ENCODE measurements at places on chromosomes 16 and 17. TPM values are rescaled to one million over a fixed set of nuclear protein-coding genes. Genes with fewer than 3 reads are reported as not detected.

SLFN12L gene
- polyA plus RNA-seq, result 0.03 TPM

XYLT2 gene
- 3.2 TPM for polyA plus RNA-seq

TSPOAP1 gene
- 1.2 TPM for polyA plus RNA-seq

BCKDK gene
- 47.3 TPM for polyA plus RNA-seq

KRT33B gene
- not detected for polyA plus RNA-seq

DNA sequence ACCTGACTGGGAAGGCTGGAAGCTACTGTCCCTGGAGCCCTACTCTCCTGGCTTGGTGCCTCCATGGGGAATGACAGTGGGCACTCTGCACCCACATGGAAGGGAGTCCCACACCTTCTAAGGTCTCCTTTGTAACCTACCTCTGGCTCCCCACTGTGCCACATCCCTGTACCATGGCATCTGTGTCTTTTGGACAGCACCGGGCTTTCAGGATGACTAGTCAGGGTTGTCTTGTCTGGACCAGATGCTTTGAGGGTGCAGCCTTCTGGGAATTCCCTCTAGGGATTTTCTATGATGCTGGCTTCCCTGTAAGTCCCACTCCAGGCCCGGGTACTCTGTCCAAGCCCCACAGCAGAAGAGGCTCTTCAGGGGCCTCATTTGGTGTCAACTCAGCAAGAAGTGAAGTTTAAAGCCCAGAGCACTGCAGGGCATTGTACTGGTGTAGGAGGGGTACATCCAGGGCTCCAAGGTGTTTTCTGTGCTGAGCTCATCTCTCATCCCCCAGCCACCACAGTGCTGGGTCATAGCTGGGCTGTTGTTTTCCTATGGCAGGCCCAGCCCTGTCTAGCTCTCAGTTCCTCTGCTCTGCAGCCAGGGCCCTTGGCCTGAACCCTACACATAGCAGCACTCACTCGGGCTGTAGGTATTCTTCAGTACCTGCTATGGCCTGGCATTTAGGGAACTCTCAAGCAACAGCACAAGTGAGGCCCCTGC lies 255.3 kb downstream of the CPPED1 start:
- no peak for DNase-seq

DNA sequence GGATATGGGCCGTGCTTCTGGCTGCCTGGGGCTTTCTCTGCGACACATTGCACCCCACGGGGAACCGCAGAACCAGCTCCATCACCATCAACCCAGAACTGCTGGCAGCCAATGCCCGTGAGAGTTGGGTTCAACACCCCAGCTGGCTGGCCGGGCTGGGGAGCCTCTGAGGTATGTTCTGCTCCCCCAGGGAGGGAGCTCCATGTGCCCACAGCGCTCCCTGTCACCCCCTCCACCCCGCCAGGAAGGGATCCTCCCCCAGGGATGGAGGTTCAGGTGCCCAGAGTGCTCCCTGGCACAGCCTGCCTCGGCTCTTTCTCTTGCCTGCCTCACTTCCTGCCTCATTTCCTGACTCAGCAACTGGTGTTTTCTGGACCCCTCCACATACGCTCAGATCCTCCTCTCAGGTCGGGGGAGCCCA lies 24.2 kb upstream of the MPRIP start:
- DNase-seq, result peak; percentile 45

DNA sequence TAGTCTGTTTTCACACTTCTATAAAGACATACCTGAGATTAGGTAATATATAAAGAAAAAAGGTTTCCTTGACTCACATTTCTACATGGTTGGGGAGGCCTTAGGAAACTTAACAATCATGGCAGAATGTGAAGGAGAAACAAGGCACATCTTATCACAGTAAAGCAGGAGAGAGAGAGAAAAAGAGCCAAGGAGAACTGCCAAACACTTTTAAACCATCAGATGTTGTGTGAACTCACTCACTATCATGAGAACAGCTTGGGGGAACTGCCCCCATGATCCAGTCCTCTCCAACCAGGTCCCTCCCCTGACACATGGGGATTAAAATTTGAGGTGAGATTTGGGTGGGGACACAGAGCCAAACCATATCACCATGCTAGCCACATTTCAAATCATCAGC lies 547.9 kb downstream of the CDH13 start:
- DNase-seq, result no peak

DNA sequence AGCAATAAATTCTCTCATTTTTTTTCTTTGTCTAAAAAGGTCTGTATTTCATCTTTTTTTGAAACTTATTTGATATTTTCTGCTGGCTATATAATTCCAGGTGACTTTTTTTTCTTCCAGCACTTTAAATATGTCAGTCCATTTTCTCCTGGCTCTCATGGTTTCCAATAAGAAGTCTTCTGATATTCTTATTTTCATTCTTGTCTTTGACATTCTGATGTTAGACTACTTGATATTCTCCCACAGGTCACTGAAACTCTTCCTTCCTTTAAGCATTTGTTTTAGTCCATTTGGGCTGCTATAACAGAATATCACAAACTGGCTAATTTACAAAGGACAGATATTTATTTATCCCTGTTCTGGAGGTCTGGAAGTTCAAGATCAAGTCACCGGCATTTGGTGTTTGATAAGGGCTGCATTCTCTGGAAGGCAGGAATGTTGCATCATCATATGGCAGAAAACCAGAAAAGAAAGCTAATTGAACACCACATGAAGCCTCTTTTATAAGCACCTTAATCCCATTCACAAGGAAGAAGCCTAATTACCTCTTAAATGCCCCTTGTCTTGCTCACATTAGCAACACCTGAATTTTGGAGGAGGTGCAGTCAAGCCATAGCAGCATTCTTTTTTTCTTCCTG lies 242.1 kb upstream of the TNRC6C start:
- no peak for DNase-seq

GRCh38 chr16:89601906-89602272 lies 11.6 kb upstream of the DPEP1 start:
- no peak for DNase-seq

DNA sequence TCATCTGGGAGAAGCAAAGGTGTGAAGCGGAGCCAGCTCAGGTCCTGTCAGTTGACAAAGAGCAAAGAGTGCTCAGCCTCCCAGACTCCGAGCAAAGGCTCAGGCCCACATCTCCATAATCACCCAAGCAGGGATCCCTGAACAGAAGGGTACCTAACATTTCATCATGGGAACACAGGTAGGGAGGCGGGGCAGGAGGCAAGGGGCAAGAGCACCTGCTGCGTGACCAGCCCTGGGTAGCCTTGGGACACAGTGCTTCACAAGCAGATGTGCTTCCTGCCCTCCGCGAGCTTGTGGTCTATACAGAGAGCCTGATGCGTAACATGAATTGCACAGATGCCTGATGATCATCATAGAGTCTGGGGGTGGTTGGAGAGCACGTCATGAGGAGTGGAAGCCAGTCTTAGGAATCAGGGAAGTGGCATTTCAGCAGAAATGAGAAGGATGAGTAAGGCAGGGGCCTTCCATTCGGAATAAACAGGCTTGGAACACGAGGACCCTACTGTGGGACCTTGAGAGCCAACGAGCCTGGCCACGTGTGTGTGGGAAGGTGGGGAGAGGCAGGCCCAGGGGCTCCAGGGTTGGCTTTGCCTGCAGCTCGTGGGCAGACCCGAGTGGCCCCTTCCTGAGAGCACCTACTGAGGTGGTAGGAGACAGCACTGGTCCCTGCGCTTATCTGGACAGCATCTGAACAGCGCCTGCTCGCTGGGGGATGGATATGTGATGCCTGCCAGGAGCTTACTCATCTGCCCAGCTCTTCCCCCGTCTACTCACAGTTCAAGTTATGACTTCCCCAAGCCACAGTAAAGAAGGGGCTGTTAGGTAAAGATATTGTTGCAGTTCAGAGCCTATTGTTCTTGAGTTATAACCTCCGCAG lies 125.8 kb downstream of the CCDC182 start:
- peak; percentile 23 for DNase-seq

DNA sequence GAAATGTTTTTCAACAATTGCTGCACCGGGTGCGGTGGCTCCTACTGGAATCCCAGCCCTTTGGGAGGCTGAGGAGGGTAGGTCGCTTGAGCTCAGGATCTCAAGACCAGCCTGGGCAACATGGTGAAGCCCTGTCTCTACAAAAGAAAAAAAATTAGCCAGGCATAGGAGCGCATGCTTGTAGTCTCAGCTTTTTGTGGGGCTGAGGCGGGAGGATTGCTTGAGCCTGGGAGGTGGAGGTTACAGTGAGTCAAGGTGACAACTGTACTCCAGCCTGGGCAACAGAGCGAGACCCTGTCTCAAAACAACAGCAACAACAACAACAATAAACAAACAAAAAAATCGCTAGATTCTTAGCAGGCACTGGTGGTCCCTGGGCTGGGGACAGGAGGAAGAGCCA lies 28.5 kb downstream of the IL21R start:
- DNase-seq, result no peak

GRCh38 chr17:64190472-64190871 lies 60.5 kb upstream of the ERN1 start:
- no peak for DNase-seq

DNA sequence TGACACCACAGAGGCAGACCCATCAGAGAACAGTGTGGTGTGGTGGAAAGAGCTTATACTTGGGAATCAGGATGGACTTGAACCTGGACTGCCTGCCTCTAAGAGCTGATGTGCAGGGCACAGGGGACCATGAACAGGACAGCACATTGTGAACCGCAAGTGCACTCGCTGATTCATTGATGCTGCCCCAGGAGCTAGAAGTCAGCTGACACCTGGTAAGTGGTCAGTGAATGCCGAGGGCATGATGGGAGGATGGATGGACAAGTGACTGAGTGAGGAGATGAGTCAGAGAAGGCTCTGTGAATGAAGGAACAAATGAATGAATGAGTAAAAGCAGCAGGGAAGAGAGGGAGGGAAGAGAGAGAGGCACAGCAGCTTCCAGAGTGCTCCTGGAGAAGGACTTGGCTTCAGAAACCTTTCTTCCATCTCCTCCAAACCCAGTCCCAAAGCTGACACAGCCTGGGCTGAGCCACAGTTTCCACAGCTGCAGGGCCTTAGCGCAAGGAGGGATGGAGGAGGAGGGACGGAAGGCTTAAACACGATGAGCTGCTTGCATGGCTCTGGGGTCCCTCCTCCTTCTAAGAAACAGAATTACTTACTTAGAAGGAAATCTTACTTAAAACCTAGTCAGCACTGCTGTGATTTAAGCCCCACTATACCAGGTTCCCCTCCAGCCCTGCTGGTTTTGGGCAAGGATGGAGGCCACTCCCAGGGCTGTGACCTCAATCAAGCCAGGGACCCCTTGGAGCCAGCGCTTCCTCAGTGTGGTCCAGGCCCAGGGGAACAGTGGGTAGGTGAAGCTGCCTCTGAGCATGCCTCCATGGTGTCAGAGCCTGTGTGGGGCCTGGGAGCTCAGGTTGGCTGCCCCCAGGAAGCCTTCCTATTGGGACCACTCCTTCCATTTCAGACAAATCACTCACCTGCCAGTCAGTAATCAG lies 184.6 kb downstream of the TMEM132E start:
- DNase-seq, result no peak

DNA sequence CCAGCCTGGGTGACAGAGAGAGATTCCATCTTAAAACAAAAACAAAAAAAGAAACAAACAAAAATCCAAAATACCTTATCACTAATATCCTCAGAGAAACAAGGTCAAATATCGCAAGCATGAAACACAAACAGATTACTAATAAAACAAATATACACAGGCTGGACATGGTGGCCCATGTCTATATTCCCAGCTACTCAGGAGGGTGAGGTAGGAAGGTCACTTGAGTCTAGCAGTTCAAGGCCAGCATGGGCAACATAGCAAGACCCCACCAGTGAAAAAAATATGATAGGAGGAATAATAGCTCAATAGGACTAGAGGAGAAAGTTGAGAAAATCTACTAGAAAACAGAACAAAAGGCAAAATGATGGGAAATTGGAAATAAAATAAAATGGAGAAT lies 6.9 kb upstream of the ALOX15B start:
- no peak for DNase-seq

- peak; percentile 46 for DNase-seq
These were observed 527 bp downstream of the CIAPIN1 start for GRCh38 chr16:57446531-57447185.

DNA sequence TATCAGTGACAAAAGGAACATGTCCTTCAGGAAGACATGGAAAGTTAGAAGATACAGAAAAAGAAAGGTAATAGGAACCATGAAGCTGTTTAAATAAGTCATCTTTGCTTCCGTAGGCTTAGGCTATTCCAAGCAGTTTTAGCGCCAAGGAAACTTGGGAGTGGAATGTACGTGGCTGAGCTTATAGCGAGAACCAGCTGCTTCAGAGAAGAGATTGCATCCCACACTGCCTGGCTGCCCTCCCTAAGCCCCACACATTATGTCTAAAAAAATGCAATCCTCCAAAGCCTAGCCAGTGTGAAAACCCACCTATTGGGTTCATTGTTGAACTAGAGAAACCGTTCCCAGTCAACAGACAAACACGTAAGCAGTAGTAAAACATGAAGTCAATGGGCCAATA lies 149.9 kb downstream of the SLC39A11 start:
- no peak for DNase-seq

DNA sequence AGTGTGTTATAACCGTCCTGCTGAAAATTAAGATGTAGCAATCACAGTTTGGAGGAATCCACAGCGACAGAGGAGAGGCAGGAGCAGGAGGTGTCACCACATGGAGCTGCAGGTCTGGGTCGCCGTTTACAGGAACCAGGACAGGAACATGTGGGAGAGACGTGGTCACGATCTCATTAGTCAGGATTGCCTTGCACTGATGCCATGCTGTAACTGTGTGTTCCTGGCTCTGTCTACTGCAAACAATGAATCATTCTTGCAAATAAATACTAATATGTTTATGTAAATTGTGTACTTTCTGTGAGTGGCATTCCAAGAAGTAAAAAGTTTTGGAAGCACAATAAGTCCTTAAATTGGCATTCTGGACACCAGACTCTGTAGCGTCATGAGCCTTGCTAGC lies 271.8 kb downstream of the CPPED1 start:
- peak; percentile 2 for DNase-seq

- peak; percentile 74 for DNase-seq
These were observed at the start of gene SYT17 for GRCh38 chr16:19167710-19168370. Gene SYT17, plus strand, starts transcription at chr16:19168240. Its CDS starts 407 bp downstream, at chr16:19168647.

DNA sequence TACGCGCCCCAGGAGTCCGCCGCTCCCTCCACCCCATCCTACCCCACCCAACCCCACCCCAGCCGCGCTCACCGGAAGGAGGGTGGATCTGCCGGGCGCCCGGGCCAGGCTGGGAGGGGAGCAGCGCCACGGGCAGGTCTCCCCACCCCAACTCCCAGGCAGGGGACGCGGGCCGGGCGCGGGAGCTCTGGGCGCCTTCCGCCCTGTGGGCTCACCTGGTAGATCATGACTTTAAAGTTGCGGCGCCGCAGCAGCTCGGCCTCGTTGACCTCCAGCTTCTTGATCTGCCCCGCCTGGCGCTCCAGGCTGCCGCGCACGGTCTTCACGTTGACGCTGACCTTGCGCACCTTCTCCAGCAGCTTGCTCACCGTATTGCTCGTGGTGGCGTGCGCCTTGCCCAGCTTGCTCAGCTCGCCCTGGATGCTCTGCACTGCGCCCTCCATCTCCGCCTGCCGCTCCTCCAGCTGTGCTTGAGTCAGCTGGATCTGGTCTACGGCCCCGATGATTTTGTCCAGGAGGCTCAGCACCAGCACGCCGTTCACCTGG lies 571 bp downstream of the CAVIN1 start:
- DNase-seq, result peak; percentile 50

DNA sequence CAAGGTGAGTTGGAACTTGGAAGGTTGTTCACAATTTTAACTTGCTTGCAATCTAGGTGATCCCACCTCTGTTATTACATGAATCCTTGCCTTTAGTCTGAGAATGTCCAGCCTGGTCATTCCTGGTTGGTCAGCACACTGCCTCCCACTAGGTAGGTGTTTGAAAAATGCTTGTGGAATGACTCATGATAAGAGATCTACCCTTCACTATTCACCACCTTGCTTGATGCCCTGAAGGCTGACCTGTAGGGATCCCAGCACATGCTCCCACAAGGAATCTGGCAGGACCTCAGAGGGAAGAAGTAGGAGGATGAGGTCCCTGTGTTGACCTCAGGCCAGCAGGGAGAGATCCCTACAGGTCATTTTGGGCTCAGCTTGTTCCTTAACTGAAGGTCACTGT lies 30.2 kb upstream of the ABCA3 start:
- no peak for DNase-seq
